ENCODE measurements at places on chromosomes 3 and 15.

DNA sequence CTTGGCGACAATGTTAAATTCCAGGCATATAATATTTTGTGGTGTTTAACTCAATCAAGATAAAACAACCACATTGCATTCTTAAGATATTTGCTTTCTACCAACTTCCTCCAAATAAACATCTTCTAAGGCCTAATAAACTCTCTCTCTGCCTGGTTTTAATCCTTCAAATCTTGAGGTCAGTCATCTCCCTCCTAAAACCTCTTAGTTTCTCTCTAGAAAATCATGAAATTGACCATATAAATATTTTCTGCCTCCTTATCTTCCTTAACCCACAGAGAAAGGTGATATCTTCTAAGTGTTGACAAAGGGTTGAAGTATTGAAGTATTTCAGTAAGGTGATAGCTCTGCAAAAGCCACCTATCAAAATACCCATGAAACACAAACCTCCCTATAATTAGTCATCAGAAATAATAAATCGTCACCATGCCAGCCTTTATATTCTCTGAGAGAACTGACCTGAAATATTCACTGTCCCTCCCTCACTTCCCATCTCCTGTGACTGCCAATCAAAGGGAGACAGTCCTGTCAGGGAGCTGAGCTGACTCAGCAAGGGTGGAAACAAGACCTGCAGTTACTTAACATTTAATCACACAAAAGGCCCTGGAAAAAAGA lies 1261.1 kb downstream of the ROBO1 start:
- DNase-seq = no peak

DNA sequence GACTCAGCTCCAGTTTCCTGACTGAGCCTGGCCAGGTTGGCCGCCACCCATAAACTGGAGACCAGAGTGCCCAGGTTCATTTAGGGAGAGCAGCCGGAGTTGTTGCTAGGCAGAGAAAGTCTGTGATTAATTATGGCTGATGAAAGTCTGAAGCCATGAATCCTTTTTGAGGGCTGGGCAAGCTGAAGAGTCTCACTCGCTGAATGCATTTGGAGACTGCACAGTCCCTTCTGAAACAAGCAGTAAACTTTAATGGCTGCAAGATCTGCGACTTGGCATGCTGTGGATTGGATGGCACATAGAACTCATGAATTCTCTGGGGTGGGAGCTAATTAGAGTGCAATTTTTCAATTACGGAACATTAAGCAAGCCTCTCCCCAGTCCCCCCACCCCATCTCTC lies 282.1 kb downstream of the RPLP1 start:
- peak; percentile 62 for DNase-seq

DNA sequence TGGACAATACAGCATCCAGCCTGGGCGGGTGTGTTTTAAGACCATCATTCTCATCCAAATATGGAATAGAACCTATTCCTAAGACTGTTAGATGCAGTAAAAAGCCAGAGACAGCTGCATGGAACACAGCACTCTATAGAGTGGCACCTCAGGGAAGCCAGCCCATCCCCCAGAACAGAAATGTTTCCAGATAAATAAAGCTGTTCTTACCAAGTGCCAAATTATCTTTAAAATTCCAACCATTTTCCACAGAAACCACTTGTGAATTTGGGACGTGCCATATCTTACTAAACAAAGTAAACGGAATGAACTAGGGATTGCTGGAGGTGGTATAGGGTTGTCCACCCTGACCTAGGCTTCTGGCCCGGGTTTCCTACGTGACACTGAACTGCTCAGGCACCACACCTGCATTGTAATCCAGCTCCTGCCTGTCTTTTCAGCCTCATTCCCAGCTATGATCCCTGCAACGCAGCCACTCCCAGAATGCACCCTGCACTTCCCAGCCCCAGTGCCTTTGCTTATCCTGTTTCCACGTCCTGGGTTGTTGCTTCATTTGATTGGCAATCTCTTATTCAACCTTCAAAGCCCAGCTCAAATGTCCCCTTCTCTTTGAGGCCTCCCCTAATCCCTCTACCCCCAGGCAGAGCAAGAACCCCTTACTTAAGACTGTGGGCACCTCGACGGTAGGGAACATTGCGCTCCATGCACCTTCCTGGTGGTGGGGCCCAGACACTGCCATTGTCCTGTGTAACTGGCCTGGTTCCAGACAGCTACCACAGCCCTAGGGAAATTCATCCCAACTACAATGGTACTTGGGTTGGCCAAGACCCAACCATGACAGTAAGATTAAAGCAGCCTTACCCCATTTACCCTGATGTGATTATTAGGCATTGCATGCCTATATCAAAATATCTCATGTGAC lies 100.2 kb downstream of the IQSEC1 start:
- no peak for DNase-seq

DNA sequence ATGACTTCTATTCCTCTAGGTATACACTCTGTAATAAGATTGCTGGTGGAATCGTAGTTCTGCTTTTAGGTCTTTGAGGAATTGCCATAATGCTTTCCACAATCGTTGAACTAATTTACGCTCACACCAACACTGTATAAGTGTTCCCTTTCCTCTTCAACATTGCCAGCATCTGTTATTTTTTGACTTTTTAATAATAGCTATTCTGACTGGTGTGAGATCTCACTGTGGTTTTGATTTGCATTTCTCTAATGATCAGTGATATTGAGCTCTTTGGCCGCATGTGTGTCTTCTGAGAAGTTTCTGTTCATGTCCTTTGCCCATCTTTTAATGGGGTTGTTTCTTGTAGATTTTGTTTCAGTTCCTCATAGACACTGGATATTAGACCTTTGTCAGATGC lies 12.8 kb downstream of the NXPE3 start:
- DNase-seq = no peak

DNA sequence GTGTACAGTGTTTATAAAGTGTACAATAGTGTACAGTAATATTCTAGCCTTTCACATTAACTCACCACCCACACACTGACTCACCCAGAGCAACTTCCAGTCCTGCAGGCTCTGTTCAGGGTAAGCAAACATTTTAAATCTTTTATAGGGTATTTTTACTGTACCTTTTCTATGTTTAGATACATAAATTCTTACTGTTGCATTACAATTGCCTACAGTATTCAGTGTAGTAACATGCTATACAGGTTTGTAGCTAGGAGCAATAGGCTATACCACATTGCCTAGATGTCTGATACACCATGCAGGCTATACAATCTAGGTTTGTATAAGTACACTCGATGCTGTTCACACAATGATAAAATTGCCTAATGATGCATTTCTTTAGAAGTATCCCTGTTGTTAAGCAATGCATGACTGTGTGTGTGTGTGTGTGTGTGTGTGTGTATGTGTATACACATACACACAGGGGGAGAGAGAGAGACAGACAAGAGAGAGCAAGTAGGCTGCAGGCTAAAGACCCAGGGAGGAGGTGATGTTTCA lies 72.5 kb upstream of the PRR23C start:
- DNase-seq = no peak

GRCh38 chr3:105979961-105980360 lies 111.1 kb upstream of the CBLB start:
- DNase-seq = no peak
